ENCODE measurements at places on chromosomes 2 and 18. TPM values are rescaled to one million over a fixed set of nuclear protein-coding genes. Genes with fewer than 3 reads are reported as not detected.
A peak's percentile ranks its signal among the peaks of the same experiment; 100 is the strongest.

DNA sequence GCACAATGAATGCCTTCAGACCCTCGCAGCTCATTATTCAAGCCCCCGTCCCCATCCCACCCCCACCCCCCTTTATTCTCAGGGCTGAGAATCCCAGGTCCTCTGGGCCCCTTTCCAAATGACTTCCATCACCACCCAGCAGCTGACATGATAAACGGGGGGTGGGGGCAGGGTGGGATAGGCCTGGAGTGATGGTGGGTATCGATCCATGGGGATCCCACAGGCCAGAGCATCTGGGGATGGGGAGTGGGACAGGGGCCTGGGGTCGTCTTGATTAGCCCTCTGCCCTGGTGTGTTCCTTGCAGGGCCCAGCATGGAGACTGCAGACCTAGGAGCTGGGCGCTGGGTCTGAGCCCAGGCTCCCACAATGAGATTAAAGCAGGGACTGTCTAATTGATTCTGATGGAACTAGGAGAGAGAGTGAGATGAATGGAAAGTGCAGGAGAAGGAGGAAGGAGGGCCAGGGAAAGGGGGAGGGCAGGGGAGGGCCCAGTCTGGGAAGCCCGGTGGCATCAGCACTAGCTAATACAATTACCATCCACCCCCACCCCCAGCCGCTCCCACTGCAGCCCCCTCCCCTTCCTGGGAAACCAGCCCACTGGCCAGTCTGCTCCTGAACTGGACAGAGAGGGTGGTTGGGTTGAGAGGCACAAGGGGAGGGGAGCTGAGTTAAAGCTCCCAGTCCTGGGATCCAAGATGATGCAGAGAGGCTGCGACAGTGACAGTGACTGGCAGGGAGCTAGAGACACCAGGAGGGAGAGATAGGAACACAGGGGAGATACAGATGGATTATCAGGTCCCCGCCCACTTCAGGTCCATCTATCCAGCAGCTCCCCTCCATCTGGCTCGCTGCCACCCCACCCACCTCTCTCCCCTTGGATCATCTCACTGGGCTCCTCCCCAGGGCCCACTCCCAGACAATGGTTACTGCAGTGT, 13.1 kb upstream of the TNS1 start:
- no peak for DNase-seq

FEV gene
- 0.74 TPM for total RNA-seq

TANC1 gene
- 16.7 TPM for total RNA-seq

CHST9 gene
- total RNA-seq = 1.8 TPM

DNA sequence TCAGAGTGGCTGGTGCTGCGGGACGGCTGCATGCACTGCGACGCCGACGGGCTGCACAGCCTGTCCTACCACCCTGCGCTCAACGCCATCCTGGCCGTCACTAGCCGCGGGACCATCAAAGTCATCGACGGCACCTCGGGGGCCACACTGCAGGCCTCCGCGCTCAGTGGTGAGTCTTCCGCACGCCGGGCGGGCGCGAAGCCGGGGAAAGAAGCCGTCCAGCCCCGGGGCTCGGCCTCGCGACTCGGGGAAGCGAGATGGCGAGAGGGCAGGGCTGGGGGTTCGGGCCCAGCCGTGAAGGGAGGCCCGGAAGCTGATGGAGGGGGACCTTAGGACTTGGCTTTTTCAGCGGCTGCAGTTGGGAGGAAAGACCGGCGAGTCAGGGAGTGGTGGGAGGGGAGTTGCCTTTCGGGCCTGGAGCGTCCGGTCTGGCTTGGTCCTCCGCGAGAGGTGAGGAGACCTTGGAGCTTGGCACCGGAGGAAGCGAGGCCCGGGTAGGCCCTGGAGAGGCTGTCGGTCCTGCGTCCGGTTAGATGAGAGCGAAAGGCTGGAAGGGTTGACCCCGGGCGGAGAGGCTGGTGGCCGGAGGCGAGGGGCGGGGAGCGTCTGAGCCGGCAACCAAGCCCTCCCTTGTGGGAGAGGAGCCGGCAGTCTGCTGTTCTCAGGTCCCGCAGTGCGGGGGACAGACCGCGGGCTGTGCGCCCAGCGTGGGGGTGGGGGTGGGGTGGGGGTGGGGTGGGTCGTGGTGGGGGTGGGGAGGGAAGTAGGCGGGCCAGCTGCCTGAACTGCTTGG, 691 bp downstream of the BIRC6 start:
- peak; percentile 19 for DNase-seq

- peak; percentile 36 for DNase-seq
Measured at GRCh38 chr18:38481576-38481975, 916.0 kb upstream of the CELF4 start.

GRCh38 chr18:56649996-56650395, 1.2 kb upstream of the WDR7 start:
- no peak for DNase-seq

GRCh38 chr2:162118166-162119031, 33.6 kb downstream of the GCG start:
- DNase-seq = peak; percentile 32

DNA sequence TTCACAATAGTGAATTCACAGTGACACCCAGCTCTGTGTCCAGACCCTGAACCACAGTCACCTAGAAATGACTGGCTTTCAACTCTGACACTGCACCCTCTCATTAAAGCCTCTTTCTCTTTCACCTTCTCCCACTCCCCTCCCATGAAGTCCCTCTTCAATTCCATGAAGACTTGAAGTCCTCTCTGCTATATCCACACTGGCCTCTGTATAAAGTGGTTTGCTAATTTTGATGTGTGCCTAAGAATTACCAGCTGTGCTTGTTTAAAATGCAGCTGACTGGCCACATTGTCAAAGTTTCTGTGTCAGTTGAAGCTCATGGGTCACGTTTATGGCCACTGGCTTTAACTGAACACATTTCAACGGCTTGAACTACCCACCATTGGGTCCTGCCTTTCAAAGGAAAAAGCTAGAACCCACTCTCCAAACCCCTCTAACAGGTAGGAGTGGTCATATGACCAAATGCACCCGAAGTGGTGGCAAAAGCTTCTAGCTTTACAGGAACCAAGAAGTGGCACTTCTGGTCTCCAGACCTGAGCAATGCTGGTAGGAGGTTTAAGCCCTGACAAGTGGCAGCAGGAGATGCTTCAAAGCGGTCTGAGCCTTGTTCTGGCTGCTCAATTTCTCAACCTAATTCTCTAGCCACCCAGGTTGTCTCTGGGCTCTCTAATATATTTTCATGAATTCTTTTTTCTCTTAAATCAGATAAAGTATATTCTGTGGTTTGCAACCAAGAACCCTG, 34.2 kb downstream of the B4GALT6 start:
- no peak for DNase-seq

GRCh38 chr2:175807031-175807873, 194.8 kb downstream of the LNPK start:
- no peak for DNase-seq

- DNase-seq = no peak
Measured at GRCh38 chr2:162317058-162317742, 1.3 kb downstream of the IFIH1 start.

GRCh38 chr2:1049691-1050090, 99.0 kb downstream of the SNTG2 start:
- DNase-seq = no peak

DNA sequence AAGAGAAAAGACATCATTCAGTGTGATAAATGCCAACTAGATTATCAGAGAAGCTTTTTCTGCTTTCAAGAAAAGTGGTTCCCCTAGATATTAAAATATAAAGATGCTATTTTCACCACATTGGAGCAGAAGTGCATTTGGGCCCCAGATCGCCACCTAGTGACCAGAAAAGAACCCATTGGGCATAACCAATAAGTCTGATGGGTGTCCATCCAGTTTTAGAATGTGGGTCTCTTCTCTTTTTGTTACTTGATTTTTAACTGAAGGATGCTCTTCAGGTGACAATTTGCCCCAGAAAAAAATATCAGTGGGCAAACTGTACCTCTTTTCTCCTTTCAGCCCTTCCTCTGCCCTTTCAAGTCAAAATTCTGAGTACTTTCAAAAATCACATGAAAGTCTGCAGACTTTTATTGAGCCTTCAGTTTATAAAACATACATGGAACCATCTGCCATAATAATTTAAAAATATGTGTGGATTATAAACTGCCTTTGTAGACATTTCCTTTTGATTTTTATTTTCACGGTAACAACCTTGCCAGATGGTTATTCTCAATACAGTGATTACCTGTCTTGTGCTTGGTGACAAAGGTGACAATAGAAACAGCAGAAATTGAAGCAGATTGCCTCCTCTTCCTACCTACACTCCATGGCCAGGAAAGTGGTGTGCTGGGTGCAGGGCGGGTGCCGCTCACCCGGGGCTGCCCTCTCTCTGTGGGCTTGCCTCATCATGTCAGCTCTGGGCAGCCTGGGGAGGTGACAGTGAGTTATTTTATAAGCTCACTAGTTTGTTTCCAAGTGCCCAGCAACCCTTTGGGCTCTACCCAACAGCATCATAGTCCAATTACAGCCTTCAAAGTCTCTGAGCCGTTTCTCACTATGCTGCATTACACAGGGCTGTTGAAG, 124.5 kb downstream of the DCDC2C start:
- no peak for DNase-seq

DNA sequence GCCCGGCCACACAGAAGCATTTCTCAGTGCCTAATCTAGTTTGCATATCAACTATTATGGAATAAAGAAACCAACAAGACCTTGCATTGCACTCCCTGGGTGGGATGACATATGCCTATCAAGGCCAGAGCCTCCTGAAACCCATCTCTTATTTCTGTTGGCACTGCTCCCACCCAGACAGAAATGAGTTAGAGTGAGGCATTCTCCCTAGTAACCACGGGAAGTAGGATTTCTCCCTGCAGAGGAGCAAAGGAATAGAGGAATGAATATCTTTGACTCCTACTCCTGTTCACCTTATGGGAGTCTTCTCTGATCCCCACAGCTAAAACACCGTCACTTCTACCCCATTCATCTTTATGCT, 24.2 kb upstream of the SCYGR1 start:
- no peak for DNase-seq

GRCh38 chr2:19507137-19507536, 148.7 kb upstream of the OSR1 start:
- no peak for DNase-seq

MAPK4 gene
- 60.2 TPM for total RNA-seq

GRCh38 chr18:26745288-26746181, 120.0 kb downstream of the AQP4 start:
- DNase-seq = no peak

GRCh38 chr18:39749154-39749553, 2183.6 kb upstream of the CELF4 start:
- DNase-seq = no peak

DNA sequence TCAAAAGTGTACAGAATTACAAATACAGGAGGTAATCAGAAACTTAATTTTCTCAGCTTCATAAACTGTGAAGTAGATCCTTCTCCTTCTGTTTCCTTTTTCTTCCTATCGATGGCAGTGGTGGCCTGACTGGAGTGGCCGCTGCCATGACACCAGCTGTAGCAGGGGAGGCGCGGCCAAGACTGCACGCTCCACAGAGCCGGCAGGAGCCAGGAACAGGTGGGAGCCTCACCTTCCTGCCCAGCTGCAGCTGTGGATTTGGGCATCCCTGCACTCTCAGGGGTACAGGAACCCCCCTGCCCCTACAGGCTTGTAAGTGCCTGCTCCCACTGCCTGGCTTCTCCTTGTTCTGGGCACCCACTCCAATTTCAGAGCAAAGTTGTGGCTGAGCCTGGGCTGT, 76.1 kb downstream of the EPB41L3 start:
- no peak for DNase-seq

GALNT13 gene
- total RNA-seq = 23.3 TPM

DNA sequence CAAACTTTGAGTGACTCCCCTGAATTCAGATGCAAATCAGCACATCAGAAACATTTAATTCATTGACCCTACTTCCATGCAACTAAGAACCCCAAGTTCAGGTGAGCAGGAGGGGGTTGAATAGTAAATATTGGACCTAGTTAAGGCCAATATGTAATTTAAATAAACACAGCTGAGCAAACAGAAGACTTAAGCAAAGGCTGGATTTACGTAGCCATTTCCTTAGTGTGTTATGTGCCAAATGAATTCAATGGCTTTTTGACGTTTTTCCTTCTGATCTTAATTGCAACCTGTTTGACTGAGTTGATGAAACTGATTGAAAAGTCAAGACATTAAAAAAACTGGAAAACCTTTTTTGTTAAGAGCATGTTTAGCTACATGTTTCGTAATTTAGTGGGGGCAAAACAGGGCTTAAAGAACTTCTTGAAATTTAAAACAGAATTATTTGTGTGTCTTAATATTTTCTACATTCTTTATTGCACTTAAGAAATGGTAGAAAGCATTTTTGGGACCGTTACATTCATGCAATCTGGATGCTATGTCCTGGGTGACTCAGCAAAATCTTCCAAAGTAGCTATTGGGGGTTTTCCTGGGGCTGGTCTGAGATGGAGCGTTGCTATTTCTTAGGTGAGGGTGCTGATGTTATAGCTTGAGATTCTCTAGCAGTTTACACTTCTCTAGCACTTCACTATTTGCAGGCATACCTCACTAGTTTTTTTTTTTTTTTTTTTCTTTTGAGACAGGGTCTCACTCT, 25.5 kb upstream of the KCNE4 start:
- no peak for DNase-seq

- DNase-seq = no peak
Measured at GRCh38 chr2:24907116-24907515, 12.9 kb downstream of the ADCY3 start.

DNA sequence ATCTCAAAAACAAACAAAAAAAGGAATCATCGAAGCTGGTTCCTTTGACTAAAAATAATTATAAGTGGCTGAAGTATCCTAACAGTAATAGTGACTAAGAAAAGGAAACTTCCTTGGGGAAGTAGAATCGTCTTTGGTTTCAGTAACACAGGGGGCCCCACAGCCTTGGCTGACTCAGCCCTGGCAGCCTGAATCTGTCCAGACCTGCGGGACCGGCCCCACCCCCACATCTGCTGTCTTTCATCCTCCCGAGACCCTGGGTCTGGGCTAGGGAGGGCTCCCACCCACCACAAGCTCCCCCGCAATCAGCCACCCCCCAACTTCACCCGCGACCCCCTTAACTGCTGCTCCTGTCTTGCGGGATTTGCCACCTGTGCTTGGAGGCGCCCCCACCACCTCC, 1452.6 kb upstream of the ACVR2A start:
- no peak for DNase-seq

DNA sequence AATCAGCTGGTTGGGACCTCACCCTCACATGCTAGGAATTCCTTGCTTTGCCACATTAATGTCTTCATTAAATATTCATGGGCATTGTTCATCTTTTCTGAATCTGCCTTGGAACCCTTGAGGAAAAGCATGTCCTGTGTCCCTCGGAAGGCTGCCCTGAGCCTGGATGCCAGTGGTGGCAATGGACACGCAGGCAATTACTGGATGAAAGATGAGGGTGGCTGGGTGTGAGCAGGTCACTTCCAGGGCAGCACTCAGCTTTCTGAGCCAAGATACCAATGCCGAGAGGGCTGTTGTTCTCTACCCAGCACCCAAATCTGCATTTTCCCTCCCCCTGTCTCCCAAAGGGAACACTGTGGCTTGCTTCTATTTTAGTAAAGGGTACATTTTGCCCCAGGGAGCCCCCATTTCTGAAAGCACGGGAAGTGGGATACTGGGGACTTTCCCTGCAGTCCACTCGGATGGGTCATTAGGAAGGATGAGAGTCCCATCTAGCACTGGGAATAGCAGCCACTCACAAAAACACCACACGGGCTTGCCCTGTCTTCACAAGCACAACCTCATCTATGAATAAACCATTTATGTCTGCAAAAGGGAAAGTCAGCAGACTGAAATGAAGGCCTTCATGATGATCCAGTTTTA, 234.8 kb downstream of the SOX11 start:
- DNase-seq = no peak
